Stimulated activated CD4-positive, alpha-beta T cell treated with anti-CD3 and anti-CD28 coated beads, Interleukin-12 subunit alpha, Interleukin-12 subunit beta, amount 100 ng/mL, for 4 hours (primary cell): ENCODE measurements at places on chromosomes 7 and 10.

DNA sequence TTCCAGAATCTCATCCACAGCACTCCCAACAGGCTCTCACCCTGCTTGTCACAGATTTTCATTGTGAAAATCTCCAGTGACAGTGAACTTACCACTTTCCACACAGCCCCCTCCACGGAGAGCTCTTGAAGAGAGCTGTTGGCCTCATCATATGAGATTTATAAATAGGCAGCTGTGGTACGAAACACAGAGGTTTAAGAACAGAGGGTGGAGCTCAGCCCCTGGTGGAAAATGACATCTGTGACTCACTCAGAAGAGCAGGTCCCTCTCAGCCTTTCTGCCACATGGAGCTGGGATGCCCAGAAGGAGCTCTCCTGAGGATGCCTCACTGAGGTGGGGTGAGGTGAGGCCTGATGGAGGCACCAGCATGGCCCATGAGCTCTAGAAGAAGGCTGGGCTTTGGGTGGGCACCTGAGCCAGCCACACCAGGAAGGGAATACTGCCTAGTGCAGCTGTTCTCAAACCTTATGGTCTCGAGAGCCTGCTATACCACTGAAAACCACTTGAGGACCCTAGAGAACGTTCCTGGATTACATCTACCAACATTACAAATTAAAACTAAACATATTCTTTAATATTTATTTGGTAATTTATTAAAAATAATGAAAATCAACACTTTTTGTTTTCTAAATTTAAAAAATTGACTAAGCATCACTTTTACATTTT, 25.8 kb upstream of the EEPD1 start:
- DNase-seq = no peak

DNA sequence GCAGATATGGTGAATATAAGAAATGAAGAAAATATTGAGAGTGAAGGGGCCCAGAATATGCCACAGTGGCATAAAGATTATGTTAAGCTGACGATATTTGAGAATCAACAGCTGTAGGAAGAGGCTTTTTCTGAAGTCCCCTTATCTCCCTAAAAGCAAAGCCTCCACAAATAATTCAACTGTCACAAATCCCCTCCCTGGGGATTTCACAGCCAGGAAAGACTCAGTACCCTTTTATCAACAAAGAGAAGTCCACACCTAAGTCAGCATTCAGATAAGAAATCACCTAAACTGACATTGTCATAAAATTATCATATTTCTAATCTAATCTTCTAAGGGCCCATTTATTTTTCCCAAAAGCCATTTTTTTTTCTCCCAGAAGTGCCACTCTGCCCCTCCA, 284.9 kb upstream of the VWC2 start:
- no peak for DNase-seq

GRCh38 chr7:144133307-144133706, 10.3 kb downstream of the OR2A14 start:
- DNase-seq = no peak

GRCh38 chr7:94087664-94088352, 83.7 kb upstream of the BET1 start:
- peak; percentile 18 for DNase-seq

- no peak for DNase-seq
Measured at GRCh38 chr10:73032536-73032935, 64.1 kb downstream of the P4HA1 start.
